ENCODE measurements at places on chromosomes 1 and 21. TPM values are rescaled to one million over a fixed set of nuclear protein-coding genes. Genes with fewer than 3 reads are reported as not detected.

The CR2 gene
- total RNA-seq = not detected

The C1QB gene
- total RNA-seq = not detected

The LCE1F gene
- total RNA-seq = not detected

The ANKRD45 gene
- total RNA-seq = not detected

The TNFRSF9 gene
- under 0.01 TPM for total RNA-seq

The GJA9 gene
- not detected for total RNA-seq

The GBP6 gene
- total RNA-seq = not detected

The HSD3B2 gene
- not detected for total RNA-seq

The CFAP74 gene
- total RNA-seq = not detected

The NUDT4B gene
- total RNA-seq = 8.7 TPM

The FCRLB gene
- total RNA-seq = 0.44 TPM

The PPP1R15B gene
- 15.3 TPM for total RNA-seq

The KCNA3 gene
- not detected for total RNA-seq

The MAP7D1 gene
- total RNA-seq = 42.7 TPM

The CHI3L2 gene
- total RNA-seq = not detected

The CR1L gene
- not detected for total RNA-seq

The SIPA1L2 gene
- total RNA-seq = 7.2 TPM

The ALX3 gene
- total RNA-seq = not detected

The PPM1J gene
- 0.65 TPM for total RNA-seq

The RGS16 gene
- 0.65 TPM for total RNA-seq
